Mesothelial cell of epicardium (in vitro differentiated cells): ENCODE measurements at places on chromosomes 6 and 20. TPM values are rescaled to one million over a fixed set of nuclear protein-coding genes. Genes with fewer than 3 reads are reported as not detected.
A peak's percentile ranks its signal among the peaks of the same experiment; 100 is the strongest.

DNA sequence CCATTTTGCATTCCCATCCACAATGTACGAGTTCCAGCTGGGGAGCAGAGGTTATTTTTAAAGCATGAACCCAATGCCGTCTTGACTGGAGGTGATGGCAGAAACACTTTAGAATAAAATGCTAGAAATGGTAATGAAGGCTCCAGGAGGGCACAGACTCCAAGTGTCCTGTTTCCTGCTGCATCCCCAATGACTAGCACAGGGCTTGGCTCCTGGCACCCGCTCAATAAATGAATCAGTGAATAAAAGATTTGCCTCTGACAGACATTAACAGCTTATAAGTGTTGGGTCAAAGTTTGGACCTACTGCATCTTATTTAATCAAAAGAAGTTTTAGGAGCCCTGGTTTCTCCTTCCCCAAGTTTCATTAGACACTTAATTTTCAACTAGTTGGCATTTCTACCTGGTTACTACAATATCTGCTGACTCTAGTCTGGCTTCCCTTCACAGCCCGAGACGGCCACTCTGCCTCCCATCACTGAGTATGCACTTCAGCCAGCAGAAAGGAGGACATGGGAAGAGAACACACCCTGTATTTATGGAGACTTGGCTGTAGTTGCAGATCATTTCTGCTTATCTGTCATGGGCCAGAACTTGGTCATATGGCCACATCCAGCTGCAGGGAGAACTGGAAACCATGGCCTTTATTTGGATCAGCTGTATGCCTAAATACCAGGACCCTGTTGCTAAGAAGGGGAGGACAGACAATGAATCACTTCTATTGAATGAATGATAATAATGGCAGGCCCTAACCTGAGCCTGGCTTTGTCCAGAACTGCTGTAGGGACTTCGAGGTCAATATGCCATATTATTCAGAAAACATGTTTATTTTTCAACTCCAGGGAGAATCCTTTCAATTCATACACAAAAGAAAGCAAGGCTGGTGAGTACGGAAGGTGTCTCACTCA lies 63.1 kb downstream of the TTI1 start:
- H3K4me3 ChIP-seq = no peak overlapping the region
- DNase-seq = no peak
- peaks cover 8% of the 10 kb centered on the region for H3K27me3 ChIP-seq

GRCh38 chr6:28205879-28206278 lies 19.2 kb upstream of the ZSCAN9 start:
- H3K27me3 ChIP-seq = peaks cover 89% of the 10 kb centered on the region
- peaks cover 15% of the 10 kb centered on the region for H3K4me1 ChIP-seq
- no peaks in the 10 kb centered on the region for H3K36me3 ChIP-seq
- DNase-seq = no peak
- no peak overlapping the region for H3K4me3 ChIP-seq
- no peak overlapping the region for H3K27ac ChIP-seq

- no peak for DNase-seq
- H3K4me3 ChIP-seq = no peak overlapping the region
- peaks cover 2% of the 10 kb centered on the region for H3K36me3 ChIP-seq
- peaks cover 16% of the 10 kb centered on the region for H3K4me1 ChIP-seq
- no peaks in the 10 kb centered on the region for H3K27me3 ChIP-seq
These were observed 74.1 kb downstream of the LAMA4 start for GRCh38 chr6:112180095-112180820.

DNA sequence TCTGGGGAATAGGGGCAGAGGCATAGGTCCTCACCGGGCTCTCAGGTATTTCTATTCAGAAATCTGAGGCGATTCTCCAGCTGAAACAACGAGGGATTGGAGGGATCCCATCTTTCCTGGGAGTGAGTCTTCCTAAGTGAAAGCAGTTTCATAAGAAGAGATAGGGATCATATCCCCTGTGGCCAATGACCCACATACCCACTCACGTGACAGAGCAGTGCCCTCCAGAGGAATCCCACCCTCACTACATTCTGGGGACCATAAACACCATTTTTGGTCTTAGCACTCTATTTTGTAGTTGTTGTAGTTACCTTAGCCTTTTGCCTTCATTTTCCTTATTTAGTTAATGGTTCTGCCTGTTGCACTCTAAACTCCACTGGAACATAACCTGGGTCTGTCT lies 121.1 kb downstream of the GPR63 start:
- H3K27me3 ChIP-seq = no peaks in the 10 kb centered on the region
- no peak overlapping the region for H3K4me3 ChIP-seq
- no peak overlapping the region for H3K27ac ChIP-seq
- DNase-seq = no peak
- no peaks in the 10 kb centered on the region for H3K4me1 ChIP-seq

DNA sequence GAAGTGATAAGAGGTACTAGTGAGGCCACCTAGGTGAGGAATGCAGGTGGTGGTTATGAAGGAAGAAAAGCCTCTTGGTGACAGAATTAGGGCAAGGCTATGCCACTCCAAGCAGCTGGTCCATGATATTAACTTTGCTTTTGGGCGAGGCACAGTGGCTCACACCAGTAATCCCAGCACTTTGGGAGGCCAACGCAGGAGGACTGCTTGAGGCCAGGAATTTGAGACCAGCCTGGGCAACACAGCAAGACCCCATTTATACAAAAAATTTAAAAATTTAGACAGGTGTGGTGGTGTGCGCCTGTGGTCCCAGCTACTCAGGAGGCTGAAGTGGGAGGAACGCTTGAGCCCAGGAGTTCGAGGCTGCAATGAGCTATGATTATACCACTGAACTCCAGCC lies 56.1 kb downstream of the SERAC1 start:
- peaks cover 29% of the 10 kb centered on the region for H3K36me3 ChIP-seq
- no peak overlapping the region for H3K27ac ChIP-seq
- H3K4me1 ChIP-seq = no peaks in the 10 kb centered on the region
- DNase-seq = no peak
- H3K27me3 ChIP-seq = no peaks in the 10 kb centered on the region
- no peak overlapping the region for H3K4me3 ChIP-seq

DNA sequence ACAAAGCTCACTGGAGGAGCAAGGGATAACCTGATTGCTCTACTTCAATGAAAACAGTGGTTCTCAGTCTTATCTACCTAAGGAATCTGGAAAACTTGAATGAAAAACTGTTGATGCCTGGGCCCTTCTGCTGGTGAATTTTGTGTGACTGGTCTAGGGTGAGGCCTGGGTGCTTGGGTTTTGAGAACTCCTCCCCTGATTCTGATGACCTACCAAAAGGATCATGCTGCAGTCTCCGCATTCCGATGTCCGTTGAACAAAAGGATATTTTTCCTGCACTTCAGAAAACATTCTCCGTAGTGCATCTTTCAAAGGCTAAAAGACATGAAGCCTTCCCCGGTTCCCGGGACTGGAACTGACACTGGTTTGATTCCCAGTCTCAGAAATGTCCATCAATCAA lies 157.9 kb downstream of the SYNDIG1 start:
- H3K4me3 ChIP-seq = no peak overlapping the region
- H3K27me3 ChIP-seq = no peaks in the 10 kb centered on the region
- H3K36me3 ChIP-seq = no peaks in the 10 kb centered on the region
- H3K4me1 ChIP-seq = peaks cover 25% of the 10 kb centered on the region

DNA sequence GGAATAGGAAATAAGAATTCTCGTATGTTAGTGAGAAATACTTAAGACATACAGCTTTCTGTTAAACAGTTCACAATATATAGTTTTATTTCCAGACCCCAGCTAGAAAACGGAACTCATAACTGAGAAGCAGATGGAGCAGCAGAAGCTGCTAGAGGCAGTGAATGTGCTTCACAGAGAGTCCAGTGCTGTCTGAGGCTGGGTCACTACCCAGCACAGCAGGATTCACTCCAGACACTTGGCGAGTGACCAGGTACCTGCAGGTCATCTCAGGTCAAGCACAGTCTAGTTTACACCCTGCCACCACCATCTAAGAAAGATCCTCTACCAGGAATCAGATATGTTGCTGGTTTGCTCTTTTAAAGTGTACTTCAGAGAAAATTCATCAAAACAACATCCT lies 243.1 kb upstream of the RAB32 start:
- no peak for DNase-seq
- no peak overlapping the region for H3K27ac ChIP-seq
- H3K4me3 ChIP-seq = no peak overlapping the region
- no peaks in the 10 kb centered on the region for H3K4me1 ChIP-seq
- H3K36me3 ChIP-seq = no peaks in the 10 kb centered on the region

DNA sequence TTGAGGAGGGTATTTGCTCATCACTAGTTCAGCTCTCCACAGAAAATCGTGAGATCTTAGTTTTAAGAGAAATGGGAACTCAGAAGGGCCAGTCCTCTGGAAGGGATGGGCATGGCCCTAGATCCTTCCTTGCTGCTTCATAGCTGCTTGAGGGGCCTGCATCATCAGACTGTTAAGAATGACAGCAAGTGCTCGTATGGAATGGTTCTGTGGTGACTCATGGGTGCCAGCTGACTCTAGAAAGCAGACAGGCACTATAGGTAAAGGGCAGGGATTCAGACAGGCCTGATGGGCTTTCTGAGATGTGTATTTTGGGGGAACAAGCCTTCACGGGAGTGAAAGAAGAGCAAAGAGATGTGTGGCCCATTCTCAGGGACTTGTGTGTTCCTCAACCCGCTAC lies 90.8 kb downstream of the MYLK4 start:
- H3K27me3 ChIP-seq = no peaks in the 10 kb centered on the region
- no peaks in the 10 kb centered on the region for H3K4me1 ChIP-seq
- no peak overlapping the region for H3K27ac ChIP-seq

- H3K27ac ChIP-seq = no peak overlapping the region
- H3K4me3 ChIP-seq = no peak overlapping the region
- H3K27me3 ChIP-seq = no peaks in the 10 kb centered on the region
- peaks cover 3% of the 10 kb centered on the region for H3K36me3 ChIP-seq
These were observed 349.9 kb downstream of the ZFAND3 start for GRCh38 chr6:38169221-38169976.

DNA sequence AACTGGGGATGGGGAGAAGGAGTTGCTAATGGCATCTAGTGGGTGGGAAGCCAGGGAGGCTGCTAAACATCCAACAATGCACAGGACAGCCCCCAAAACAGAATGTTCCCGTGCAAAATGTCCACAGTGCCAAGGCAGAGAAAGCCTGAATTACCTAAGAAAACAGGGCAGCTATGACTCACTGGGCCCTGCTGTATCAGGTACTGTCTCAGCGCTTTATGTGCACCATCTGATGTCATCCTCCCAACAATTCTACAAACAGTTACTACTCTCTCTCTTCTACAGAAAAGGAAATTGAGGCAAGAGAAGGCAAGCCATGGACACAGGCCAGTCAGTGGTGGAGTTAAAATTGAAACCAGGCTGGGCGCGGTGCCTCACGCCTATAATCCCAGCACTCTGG lies 3.1 kb downstream of the YTHDF1 start:
- H3K27me3 ChIP-seq = no peaks in the 10 kb centered on the region
- peaks cover 27% of the 10 kb centered on the region for H3K36me3 ChIP-seq
- peaks cover 34% of the 10 kb centered on the region for H3K4me1 ChIP-seq

- peak; percentile 59 for DNase-seq
- peaks cover 28% of the 10 kb centered on the region for H3K4me1 ChIP-seq
- H3K4me3 ChIP-seq = peak overlapping the region; percentile 96
- H3K36me3 ChIP-seq = peaks cover 3% of the 10 kb centered on the region
- H3K27me3 ChIP-seq = no peaks in the 10 kb centered on the region
These were observed 843 bp downstream of the FBXO9 start for GRCh38 chr6:53066077-53066417.

DNA sequence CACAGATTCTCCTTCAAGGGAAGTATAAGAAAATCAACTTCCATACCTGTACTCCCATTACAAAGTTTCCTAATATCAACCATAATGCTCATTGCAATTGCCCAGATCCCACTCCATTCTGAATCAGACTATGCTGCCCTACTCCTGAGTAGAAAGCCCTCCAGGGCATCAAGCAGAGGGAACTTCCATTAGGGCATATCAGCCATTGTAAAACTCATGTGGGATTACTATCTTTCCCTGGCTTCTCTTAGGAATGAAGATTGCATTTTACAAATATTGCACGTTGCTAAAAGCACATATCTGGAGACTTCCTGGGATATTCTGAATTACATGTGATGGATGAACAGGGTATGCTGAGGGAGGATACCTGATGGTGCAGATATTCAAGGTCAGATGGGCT lies 263.2 kb downstream of the FOXA2 start:
- H3K4me1 ChIP-seq = no peaks in the 10 kb centered on the region
- no peak for DNase-seq
- peaks cover 75% of the 10 kb centered on the region for H3K27me3 ChIP-seq
- H3K36me3 ChIP-seq = no peaks in the 10 kb centered on the region
- no peak overlapping the region for H3K27ac ChIP-seq

DNA sequence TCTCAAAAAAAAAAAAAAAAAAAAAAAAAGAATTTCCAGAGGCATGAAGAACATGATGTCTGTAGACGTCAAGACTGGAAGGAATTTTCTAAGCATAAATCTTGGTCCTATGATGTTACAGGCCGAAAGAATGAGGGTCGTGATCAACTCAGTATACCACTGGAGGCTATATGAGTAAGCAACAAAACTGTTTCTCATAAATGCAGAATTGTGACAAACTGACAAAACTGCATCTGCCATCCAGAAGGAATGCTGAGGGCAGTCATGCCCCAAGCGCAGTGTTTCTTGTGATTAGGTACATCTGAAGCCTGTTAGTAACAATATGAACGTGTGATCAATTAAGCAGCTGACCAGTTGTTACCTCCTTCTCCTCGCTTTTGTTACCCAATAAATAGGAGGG lies 43.5 kb upstream of the ADGRG6 start:
- no peak for DNase-seq
- H3K4me1 ChIP-seq = no peaks in the 10 kb centered on the region
- H3K4me3 ChIP-seq = no peak overlapping the region
- H3K36me3 ChIP-seq = no peaks in the 10 kb centered on the region

DNA sequence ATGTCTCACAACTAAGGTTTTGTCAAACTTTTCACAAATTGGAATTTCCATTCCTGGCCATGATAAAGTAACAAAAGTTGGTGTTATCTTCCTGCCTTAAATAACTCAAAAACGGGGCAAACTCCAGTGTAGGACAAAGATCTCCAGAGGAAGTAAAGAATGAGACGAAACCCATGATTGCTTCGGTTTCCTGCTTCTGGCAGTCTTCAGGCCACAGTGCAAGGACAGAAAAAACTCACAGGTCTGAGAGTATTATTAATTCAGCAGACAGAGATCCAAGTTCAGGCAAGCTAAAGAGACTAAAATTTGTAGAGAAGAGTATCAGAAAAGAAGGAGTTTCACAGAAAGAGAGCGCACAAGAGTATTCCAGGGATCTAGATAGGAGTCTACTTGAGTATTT lies 64.8 kb upstream of the RCAN2 start:
- H3K27ac ChIP-seq = no peak overlapping the region
- no peak overlapping the region for H3K4me3 ChIP-seq
- no peaks in the 10 kb centered on the region for H3K36me3 ChIP-seq
- no peak for DNase-seq
- H3K27me3 ChIP-seq = no peaks in the 10 kb centered on the region

RAET1G gene
- total RNA-seq = not detected in 3 replicates

RHAG gene
- not detected in 3 replicates for total RNA-seq

FAM83C gene
- 0.07 TPM in 1 of 3 replicates, not detected in the others for total RNA-seq

TBP gene
- 20.9 to 24.1 TPM (median 23.5 TPM) in 3 replicates for total RNA-seq
